ENCODE measurements at places on chromosomes 12 and 14.

GRCh38 chr14:74380172-74380571 lies 31.9 kb downstream of the VRTN start:
- DNase-seq: no peak

DNA sequence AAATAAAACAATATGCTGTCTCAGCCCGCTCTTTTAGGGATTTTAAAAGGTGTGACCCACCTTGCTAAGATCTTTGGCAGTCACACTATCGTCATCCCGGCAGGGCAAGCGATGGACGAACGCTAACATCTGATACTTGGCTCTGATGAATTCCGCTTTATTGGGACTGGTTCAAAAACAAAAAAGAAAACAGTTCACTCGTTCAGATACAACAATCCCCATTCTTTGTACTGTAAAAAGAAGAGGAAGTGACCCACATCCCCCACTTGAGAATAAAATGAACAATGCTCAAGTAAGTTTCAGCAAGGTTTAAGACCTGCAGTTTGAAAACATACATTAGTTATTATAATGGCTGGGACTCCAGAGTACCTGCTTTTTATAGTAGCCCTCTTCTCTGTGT lies 7.3 kb downstream of the GIT2 start:
- no peak for DNase-seq

DNA sequence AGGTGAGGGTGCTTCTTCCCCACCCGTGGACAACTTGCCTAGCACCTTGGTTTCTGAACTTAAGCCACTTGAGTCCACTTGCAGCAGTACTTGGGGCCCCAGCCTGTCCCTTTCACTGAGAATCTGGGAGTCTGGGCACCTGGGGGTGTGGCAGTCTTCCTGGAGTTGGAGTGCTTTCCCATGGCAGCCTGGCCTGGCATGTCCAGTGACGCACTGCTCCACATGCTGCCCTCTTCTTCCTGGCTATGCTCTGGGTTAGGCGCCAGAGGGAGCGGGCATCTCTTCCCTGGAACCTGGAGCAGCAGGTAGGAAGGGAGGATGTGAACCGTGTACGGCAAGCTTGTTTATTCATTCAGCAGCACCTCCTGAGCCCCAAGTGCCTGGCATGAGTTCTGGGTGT lies 76.4 kb downstream of the PAPOLA start:
- no peak for DNase-seq

GRCh38 chr12:13165617-13166041 lies 30.9 kb upstream of the EMP1 start:
- DNase-seq: no peak

DNA sequence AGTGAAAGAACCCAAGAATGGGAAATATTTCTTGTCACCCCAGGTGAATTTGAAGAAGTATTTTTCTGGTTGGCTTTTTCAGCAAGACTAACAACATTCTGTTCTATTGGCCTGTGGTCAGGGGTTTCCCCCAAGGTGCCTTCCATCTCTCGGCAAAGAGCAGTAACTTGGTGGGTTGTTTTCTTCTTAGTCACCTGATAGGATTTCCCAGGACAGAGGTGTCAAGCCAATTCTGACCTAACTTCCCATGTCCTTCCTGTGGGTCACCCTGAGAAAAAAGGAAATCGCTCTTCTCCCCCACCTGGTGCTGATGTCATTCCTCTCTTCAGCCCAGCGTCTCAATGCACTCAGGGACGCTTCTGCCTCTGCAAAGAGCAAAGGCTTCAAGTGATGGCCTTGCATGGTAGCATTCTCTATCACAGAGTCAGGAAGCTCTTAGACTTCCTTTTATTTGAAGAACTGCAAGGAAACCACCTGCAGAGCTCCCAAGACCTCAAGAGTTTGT lies 16.1 kb upstream of the IFNG start:
- DNase-seq: no peak

DNA sequence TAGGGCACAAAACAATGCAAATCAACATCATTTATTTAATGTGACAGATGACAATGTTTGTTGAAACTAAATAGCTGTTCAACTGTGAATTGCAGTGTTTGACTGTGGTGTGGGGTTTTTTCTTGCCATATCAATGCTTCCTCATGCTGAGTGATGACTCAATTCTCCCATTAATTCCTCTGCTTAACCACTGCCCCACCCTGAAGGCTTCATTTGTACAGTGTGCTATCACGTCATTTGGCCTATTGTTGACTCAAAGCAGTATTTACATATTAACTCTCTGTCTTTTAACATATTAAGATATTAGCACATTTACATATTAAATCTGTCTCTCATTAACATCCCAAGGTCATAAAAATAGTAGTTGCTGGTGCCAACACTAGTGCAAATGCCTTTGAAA lies 164.8 kb upstream of the NRXN3 start:
- no peak for DNase-seq

DNA sequence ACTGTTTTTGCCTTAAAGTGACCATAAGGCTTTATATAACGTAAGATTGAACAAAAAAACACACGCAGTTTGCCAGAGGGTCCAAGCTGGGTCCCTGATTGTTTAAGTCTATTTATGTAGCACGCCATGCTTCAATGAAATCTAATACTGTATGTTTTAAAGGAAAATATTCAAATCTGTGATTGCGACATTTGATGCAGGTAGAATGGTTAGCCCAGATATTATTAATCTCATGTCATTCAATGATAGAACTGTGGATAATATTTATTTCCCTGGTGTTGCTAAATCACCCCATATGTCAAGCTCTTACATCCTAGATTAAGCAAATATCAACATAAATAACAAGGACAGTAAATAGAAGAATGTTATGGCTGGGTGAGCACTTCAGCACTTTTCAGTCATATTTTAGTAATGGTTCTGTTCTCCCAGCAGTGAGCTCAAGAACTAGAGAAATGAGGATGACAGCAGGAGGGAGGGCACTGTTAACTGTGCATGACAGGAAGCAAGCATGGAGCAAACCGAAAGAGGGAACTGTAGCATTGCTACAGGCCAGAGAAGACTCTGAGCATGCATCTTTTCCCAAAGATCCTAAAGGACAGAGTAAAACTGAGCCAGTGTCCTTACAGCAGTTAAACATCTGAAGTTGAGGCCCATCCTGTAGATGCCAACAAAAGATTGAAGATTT lies 465.7 kb upstream of the MGAT4C start:
- DNase-seq: peak; percentile 64

DNA sequence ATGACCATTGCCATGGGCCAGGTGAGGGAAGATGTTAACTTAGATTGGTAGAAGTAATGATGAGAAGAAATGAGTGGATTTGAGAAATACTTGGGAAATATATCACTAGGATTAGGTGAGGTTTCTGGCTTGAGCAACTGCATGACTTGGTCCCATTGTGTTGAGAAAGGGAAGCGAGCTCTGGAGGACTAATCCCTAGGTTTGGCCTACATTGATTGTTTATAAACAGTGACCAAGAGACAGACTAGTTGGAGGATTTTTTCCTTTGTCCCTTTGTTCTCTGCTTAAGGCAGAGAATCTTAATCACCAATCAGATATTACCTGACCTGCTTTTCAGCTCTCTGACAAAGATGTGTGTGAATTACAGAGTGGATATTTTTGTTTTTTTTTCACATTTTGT lies 100.5 kb downstream of the AEBP2 start:
- DNase-seq: no peak

DNA sequence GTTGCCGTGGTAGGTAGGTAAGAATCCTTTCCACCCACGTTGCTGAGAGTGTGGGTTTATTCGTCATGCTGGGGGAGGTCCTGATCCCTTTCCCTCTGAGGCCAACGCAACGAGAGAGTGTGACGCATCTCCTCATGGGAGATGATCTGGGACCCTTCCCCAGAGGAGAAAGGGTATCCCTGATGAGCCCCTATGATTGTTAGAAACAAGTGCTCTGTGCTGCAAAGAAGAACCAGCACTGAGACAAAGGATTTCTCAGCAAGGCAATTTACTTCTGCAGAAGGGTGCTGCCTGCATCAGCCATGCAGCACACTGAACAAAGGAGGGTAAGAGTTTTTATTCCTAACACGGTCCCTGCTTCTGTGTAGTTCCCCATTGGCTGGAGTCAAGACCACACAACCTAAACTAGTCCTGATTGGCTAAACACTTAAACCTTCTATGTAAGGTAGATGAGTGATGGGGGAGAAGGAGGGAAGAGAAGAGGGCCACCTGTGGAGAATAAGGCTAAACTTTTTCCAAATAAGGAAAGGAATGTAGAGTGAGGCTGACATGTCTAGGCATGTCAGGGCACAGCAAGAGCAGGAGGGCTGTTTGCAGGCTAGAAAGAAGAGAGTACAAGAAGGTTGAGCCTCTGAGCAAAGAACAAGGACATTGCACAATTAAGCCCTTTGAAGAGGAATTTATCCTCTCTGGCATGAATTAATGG lies 21.3 kb downstream of the CLEC2A start:
- DNase-seq: no peak

GRCh38 chr12:77060136-77060882 lies 5.1 kb downstream of the E2F7 start:
- no peak for DNase-seq

GRCh38 chr14:22976620-22977433 lies 5.5 kb downstream of the AJUBA start:
- DNase-seq: no peak

- peak; percentile 36 for DNase-seq
Measured at GRCh38 chr12:16359512-16360491, 12.4 kb downstream of the MGST1 start.

DNA sequence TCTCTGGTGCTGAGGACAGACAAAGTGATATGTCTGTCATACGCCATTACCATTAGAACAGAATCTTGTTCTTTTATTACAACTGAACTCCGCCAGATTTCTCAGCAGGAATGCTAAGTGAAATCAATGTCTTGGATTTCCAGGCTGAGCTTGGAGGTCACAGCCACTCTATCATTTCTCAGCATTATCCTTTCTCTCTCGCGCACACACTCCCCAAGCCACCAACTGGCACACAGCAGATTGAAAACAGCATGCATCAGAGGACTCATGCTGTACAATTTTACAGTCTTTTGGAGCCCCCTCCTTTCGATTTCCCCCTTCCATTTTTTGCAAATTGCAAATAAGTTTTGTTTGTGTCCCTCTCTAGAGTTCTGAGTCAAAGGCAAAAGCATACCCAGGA lies 348.6 kb downstream of the SOX5 start:
- DNase-seq: no peak

- DNase-seq: no peak
Measured at GRCh38 chr12:116657921-116658495, 79.9 kb downstream of the SPRING1 start.

DNA sequence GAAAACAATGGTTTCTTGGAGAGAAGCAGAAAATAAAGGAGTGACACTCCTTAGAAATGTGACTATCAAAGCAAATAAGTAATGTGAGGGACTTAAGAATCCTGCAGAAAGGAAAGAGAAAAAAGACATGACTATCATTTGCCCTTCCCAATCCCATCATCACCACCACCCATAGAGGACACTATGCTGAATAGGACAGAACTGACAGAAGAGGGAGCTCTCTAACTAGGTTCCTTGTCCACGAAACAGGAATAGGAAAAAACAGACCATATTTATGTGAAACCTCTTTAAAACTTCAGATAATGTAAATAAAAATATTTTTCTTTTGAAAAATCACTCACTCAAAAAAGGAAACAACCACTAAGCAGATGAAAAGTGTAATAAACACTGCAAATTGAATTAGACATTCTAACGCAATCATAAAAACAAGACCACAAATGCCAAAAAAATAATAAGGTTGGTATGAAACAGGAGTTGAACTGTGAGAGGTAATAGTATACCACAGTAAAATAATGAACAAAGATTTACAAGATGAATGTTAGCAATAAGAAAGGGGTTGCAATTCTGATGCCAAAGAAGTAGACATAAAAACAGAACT lies 24.1 kb downstream of the KLRD1 start:
- DNase-seq: peak; percentile 56

DNA sequence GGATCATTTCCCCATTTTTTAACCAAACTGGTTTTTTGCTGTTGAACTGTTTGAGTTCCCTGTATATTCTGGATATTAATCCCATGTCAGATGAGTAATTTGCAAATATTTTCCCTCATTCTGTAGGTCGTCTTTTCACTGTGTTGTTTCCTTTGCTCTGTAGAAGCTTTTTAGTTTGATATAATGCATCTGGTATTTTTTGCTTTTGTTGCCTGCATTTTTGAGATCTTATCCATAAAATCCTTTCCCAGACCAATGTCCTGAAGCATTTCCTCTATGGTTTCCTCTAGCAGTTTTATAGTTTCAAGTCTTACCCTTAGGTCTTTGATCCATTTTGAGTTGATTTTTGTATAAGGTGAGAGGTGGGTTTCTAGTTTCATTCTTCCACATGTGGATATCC lies 71.3 kb downstream of the LRP6 start:
- no peak for DNase-seq

DNA sequence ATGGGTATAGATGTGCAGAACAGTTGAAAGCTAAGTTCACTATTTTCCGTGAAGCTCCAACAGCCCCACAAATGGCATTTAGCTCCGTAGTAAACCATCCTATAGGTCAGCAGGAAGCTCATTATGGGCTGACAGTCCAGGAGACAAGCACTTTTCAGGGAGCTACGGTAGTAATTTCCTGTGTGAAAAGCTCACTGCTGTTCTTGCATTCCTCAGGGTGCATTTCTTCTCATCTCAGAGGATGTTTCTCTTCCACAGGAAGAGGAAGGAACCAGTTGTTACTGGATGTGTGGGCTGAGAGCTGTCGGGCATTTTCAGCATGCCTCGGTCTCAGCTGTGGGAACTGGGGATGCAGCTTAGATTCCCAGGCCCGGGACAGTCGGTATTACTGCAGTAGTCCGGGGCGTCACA lies 72.8 kb downstream of the GALNT4 start:
- DNase-seq: no peak

DNA sequence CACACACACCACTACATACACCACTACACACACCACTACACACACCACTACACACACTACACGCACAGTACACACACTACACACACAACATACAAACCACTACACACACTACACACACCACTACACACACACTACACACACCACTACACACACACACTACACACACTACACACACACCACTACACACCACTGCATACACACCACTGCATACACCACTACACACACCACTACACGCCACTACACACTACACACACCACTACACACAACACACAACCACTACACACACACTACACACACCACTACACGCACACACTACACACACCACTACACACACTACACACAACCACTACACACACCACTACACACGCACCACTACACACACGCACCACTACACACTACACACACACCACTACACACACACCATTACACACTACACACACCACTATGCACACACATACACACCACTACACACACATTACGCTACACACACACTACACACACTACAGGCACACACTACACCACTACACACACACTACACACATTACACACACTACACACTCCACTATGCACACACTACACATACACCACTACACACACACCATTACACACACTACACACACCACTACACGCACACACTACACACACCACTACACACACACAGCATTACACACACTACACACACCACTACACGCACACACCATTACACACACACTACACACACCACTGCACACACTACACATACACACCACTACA lies 12.5 kb downstream of the NOC4L start:
- no peak for DNase-seq
